ENCODE measurements at places on chromosomes 7 and 10. TPM values are rescaled to one million over a fixed set of nuclear protein-coding genes. Genes with fewer than 3 reads are reported as not detected.

GRCh38 chr10:75739414-75740143 is 308.2 kb downstream of the LRMDA start:
- no peak for DNase-seq

DNA sequence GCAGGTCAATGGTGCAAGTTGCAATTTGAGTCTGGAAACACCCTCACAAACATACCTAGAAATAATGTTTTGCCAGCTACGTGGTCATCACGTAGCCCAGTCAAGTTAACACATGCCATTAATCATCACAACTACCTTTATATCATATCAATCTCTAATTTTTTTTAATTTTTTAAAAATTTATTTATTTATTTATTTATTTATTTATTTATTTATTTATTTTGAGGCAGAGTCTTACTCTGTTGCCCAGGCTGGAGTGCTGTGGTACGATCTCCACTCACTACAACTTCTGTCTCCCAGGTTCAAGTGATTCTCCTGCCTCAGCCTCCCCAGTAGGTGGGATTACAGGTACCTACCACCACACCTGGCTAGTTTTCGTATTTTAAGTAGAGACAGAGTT is 52.4 kb upstream of the MACROH2A2 start:
- no peak for DNase-seq

Gene CCL24
- not detected for total RNA-seq

- no peak for DNase-seq
These were observed 17.1 kb downstream of the DUSP5 start for GRCh38 chr10:110514848-110515247.

DNA sequence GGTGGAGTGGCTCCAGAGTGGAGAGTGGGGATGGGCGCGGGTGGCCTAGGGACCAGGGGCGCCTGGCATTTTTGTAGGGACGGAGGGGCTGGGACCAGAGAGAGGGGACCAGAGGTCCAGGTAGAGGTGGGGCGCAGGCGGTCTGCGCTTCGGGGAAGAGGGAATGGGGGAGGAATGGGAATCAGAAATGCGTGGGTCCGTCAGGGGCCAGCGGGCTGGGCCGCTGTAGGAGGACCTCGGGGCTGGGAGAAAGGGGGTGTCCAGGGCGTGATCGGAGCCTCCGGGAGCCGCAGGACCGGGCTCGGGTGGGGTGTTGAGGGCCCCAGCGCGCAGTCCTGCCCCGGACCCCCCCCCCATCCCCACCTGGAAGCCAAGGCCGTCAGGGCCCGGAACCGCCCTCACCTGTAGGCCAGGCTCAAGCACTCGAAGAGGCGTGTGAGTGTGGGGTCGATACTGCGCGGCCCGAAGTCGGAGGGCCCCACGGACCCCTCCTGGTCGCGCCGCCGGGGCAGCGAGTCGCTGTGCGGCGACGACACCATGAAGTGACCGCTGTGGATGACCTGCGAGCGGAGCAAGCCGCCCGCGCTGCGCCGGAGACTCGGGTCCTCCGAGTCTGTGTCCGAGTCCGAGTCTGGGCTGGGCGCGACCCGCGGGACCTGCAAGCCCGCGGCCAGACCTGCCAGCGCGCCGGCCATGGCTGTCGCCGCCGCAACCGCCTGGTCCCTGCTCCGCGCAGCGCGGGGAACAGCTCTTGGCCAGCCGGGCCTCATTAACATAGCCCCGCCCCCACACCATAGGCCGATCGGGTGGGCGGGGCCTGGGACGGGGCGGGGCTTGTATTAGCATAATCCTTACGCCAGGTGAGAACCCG is at the start of gene MLXIPL:
TSS of gene MLXIPL (minus strand) at position 725 of the 871 bp plus-strand sequence. CDS start at position 695, 30 bp downstream.
- peak; percentile 54 for DNase-seq

Gene C10orf62
- not detected for total RNA-seq

Gene EMX2
- total RNA-seq = 1.5 TPM

- no peak for DNase-seq
These were observed 5.3 kb downstream of the LRCH4 start for GRCh38 chr7:100580466-100581283.

- DNase-seq = peak; percentile 21
These were observed 5.8 kb upstream of the KCNH2 start for GRCh38 chr7:150983893-150984368.

DNA sequence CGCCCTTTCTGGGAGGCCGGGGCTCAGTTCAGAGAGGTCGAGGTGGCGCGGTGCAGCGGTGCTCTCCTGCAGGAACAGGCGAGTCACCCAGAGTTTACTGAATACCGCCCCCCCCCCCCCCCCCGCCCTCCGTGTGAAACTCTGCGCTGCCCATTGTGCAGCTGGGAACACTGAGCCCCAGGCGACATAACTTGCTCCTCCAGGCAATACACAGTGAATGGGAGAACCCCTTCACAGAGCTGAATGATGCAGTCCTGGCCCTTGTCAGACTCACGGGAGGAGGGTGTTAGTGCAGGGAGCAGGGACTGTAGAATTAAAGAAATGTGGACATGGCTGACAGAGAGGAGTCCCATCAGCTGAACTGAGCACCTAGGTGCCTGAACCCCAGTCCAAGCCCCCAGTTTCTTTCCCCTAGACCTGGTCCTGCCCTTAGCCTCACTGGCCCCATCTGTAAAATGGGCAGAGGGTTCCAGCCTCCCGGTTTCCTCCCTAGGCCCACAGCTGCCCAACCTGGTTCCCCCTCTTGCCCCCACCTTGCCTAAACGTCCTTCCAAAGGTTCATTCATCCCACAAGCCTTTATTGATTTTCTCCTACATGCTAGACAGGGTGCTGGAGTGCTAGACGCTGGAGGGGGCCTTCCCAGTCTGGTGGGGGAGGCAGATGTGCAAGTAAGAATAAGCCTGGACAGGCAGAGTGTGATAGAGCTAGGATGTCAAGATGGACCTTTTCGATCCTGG is 869 bp upstream of the LOXL4 start:
- no peak for DNase-seq

GRCh38 chr7:22481726-22482125 is 18.3 kb downstream of the STEAP1B start:
- peak; percentile 41 for DNase-seq

DNA sequence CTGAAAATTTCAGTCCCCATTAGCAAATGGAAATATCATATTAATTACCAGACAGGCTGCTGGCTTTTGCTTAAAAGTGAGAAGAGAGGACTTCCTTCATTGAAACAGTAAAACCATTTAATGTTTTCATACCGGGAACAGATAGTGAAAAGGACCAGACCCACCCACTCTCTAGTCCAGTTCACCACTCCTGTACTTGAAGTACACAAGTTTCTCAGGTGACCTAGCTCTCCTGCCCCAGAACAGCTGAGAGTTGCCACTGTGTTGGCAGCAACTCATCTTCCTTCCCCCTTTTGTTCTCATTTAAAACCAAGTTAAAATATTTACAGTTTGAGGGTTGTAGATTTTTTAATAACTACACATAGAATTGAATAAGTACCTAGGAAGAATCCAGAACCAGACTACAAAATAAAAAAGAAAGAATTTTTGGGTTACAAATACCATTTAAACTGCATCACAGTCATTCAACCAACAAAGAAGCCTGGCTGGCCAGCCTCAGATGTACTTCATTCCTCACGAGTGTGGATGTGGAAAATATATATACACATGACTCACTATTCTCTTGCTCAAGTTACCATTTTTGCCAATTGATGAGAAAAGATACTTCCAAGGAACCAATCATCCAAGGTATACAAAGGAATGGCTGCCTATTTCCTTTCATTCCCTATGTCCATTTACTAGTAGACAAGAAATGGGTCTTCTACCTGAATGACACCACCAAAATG is 68.1 kb downstream of the VPS41 start:
- DNase-seq = no peak

DNA sequence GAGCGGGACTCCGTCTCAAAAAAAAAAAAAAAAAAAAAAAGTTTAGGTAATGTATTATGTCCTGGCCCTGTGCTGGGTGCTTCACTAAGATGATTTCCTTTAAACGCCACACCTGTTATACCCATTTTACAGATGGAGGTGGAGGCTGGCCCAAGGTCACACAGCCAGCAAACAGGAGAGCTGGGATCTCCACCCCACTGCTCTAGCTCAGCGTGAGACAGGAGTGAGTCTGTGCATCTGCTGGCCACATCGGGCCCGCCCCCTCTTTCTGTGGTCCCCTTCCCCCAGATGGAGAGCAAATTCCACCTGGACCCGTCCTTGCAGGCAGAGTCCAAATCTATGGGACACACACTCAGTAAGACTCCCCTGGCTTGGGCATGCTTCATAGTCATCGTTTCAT is 51.0 kb downstream of the LHPP start:
- no peak for DNase-seq

All from foreskin keratinocyte (primary cell).